Activated CD4-positive, alpha-beta T cell treated with anti-CD3 and anti-CD28 coated beads for 4 hours (primary cell): ENCODE measurements at places on chromosomes 16 and 17.

- no peak for DNase-seq
These were observed 14.1 kb downstream of the MAPT start for GRCh38 chr17:45908460-45908859.

DNA sequence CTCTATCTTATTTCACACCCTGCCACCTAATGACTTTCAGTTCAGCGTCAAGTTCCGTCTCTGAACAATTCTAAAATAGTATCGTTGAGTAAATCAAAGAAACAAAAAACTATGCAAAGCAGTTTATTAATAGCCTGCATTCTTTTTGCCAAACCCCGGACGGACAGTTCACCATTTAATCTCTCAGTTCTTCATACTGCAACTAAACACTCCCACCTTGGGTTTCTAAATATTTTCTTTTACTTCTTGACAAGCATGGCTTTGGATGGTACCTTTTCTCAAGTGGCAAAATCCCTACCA, 1.2 kb downstream of the MYH11 start:
- no peak for DNase-seq

- DNase-seq: no peak
These were observed 4.2 kb upstream of the CORO1A start for GRCh38 chr16:30179195-30179594.

DNA sequence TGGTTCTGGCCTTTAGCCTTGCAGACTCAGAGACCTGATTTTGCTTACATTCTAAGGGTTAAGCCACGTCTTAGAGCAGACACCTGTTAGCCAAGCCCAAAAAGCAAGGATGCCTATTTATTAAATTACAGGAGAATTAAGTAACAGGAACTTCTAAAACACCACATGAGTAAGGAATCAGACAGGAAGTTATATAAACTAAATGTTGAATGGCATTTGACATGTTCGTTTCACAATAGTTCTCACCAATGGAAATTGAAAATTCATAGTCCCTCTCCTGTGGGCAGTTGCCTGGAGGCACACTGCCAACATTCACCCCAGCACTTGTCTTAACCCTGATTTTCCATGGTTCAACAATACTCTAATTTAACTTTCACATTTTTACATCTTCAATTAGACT, 9.0 kb downstream of the KRTAP9-7 start:
- DNase-seq: no peak

- no peak for DNase-seq
These were observed 4.4 kb downstream of the CFAP97D1 start for GRCh38 chr17:43784628-43785101.

DNA sequence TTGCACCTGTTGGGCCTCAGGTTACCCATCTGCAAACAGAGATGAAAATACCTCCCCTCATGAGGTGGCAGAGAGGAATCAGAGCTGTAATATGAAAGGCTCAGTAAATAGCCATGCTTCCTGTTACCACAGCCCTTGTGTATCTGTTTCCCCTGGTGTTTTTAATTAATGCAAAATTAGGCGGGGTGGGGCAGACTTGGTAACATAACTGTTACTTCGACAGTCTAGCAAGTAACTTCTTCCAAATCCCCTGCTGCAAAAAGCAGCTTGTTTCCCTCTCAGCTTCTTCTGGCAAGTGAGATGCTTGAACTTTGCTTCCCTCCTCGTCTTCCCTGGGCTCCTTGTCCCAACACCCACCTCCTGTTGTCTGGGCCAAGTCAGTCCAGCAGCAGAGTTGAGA, 381.5 kb downstream of the CPPED1 start:
- DNase-seq: no peak
